ENCODE measurements at places on chromosomes 1 and 21.

DNA sequence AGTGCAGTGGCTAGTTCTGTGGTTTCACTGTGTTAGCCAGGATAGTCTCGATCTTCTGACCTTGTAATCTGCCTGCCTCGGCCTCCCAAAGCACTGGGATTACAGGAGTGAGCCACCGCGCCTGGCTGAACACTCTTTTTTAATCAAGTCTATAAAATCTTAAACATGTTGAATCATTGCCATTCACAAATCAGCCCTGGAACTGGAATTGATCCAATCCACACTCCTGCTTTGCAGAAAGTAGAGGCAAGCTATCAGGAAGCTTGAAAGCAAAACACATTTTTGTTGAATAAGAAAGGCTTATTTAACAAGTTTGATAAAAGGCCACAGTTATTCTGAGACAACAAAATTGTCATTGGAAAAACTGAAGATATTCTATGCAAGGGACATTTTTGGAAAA, 18.3 kb upstream of the EFHD2 start:
- DNase-seq, result no peak

DNA sequence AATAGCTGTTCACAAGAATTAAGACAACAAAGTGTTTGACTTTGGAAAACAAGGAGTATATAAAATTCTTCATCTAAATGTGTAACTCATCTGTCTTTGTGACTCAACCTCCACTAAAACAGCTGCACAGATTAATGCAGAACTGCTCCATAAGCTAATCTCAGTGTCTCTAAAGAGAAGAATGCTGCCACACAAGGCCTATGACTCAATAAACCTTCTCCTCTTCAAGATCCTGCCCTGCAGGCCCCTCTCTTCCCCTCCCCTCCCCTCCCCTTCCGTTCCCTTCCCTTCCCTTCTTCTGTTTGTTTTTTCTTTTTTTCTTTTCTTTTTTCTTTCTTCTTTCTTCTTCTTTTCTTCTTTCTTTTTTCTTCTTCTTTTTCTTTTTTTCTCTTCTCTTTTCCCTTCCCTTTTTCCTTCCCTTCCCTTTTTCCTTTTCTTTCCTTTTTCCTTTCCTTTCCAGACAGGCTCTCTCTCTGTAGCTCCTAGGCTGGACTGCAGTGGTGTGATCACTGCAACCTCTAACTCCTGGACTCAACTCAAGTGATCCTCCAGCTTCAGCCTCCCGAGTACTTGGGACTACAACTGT, 1052.8 kb downstream of the BRINP3 start:
- DNase-seq, result no peak

DNA sequence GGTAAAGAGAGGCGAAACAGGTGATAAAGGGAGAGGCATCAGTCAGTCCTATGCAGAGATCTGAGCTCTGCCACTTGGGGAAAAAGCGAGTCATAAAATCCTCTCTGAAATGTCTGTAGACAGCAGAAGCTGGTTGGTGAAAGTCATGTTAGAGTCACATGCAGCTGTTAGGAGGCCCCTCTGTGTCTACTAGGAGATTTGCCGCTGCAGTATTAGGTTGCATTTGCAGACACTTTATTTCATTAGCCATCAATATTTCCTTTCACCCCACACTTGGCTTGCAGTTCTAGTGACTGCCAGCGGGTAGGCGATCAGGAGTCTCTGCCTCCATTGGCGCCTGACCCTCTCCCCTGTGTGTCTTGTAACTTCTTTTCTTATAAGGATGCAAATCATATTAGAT, 16.2 kb downstream of the ATP1A4 start:
- DNase-seq, result no peak

DNA sequence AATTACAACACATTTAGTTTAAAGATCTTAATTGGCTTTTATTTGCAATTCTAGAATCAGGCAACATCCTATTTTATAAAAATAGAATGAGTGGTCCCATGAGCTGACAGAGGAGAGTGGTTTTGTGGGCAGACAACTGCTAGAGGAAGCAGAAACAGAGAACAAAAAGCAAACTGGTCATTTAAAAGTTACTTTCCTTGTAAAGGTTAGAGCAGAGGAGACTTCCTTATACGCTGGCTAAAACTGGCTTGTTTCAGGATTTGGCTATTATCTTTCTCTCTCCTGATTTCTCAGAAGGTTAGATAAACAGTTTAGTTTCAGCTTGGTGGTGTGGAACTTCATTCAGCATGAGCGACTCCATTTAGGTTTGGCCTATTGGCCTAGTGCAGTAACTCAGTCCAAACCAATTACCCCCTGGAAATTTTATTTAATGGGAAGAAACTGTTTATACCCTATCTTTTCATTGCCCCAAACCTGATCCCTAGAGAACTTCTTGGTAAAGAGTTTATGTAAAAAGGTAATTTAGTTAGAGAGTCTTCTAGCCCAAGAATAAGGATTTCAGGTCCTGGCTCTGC, 32.2 kb upstream of the IL20 start:
- DNase-seq, result no peak

DNA sequence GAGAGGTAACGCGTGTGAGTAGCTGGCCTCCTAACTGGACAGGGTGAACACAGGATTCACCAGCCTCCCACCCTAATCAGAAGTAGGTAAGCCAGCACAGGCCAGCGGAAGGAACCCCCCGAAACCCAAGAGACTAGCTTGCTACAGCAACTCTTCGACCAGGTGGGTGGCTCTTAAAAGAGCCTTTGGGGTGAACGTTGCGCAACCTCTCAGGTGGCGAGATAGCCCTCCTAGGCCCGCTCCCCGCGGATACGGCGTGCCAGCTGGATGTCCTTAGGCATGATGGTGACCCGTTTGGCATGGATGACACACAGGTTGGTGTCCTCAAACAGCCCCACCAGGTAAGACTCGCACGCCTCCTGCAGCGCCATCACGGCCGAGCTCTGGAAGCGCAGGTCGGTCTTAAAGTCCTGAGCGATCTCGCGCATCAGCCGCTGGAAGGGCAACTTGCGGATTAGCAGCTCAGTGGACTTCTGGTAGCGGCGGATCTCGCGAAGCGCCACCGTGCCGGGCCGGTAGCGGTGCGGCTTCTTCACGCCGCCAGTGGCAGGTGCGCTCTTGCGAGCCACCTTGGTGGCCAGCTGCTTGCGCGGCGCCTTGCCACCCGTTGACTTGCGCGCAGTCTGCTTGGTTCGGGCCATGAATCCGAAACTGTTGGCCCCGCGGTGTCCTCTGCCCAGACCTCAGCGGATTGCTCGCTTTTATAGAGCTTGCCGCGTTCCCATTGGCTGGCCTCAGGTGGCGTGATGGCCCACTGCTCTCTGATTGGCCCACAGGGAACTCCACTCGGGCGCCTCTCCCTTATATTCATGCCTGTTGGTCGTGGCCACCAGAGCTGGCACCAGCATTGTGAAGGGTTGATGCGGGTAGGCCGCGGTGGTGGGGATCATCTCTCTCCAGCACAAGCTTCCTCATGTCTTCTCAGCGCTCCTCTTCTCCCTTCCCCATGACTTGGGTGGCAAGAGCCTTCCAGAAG, 8.3 kb upstream of the TRIM17 start:
- no peak for DNase-seq

- no peak for DNase-seq
Observed at GRCh38 chr1:205375835-205376545, 19.3 kb upstream of the KLHDC8A start.

- DNase-seq, result no peak
Observed at GRCh38 chr1:29383746-29384371, 147.5 kb downstream of the PTPRU start.

GRCh38 chr21:36820176-36821031, 121.5 kb downstream of the SIM2 start:
- DNase-seq, result no peak

DNA sequence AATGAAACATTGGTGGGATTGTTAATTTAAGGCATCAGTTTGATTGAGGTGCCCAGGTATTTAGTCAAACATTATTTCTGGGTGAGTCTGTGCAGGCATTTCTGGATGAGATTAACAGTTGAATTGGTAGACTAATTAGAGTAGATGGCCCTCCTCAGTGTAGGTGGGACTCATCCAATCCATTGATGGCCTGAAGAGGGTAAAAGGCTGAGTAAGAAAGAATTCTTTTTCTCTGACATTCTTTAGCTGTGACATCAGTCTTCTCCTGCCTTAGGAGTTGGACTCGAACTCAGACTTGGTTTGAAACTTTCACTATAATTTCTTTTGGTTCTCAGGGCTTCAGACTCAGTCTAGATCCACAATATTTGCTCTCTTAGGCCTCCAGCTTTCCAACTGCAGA, 59.6 kb upstream of the ADAMTS5 start:
- no peak for DNase-seq

DNA sequence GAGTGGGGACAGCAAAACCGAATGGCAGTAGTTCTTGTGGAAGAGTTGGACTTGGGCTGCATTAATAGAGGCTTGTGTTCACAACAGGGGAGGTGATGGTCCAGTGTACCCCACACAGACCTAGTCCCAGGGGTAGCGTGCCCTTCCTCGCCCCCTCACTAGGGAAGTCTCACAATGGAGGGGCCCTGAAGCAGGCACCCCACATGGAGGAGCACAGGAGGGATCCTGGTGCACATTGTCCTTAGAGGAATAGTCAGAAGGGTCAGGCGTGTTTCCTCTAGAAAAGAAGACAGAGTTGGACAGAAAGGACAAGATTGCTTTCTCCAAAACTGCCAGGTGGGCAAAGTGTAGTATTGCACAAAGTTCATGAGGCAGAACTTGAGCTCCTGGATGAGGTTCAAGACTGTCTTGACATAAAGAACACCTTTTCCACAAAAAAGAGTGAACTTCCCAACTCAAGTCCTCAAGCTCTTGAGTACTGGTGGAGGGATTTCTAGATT, 23.3 kb downstream of the ETNK2 start:
- no peak for DNase-seq

DNA sequence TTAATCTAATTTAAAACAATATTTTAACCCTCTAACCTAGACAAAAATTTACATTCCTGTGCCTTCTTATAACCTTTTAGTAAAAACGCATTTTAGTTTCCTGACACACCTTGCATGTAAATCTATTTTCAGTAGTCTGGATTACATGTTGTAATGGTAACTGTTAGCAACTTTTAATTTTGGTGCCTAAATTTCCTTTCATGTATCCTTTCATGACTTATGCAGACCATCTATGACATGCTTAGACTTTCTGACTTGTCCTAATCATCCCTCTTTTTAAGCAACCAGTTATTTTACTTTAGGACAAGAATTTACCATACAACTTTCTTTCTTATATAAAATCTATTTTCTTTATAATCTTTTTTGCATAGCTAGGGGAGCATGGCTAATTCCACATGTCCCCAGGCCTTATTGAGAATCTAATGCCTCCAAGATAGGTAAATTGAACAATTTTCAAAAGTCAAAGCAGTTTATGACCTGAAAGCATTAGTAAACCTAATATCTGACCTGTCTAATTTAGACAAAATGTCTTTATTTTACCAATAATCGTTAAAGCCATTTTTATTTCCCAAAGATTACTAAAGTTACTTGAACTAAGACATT, 57.5 kb upstream of the IL12RB2 start:
- DNase-seq, result no peak

GRCh38 chr1:48792961-48793360, 16.3 kb upstream of the BEND5 start:
- no peak for DNase-seq

DNA sequence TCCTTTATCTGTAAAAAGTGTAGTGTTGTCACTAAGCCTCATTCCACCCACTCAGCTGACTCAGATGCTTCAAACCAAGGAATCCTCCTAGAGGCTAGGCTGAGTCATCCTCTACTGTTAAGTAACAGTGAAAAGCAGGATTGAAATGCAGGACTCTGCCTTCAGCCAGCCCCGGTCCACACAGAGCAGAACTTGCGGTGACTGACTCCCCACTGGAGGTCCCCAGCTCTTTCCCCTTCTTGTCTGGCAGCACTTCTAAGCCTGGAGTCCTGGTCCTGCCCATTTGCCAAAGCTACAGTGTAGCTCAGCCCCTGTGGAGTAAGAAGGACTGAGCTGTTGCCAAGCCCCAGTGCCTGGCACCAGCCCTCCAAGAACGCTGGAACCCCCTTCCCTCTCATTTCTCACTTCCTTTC, 1.7 kb downstream of the RAB7B start:
- no peak for DNase-seq

- no peak for DNase-seq
Observed at GRCh38 chr1:162840250-162840839, 20.6 kb downstream of the CCDC190 start.

DNA sequence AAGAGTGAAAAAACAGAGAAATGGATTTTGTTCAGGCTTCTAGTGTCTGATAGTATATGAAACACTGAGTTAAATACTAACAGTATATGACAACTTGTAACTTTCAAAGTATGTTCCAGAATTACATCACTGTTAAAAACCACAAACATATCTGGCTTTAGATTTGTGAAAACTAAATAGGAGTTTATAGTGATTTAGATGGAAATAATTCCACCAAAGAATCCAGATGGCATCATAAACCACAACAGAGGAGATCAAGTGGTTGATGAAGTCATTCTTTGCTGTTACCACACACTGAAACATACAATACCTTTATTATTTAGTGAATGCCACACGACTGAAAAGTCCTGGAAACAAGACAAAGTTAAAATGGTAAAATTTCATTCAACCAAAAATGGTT, 37.2 kb downstream of the ALG14 start:
- no peak for DNase-seq

- DNase-seq, result no peak
Observed at GRCh38 chr1:214603819-214604252, 841 bp downstream of the CENPF start.

DNA sequence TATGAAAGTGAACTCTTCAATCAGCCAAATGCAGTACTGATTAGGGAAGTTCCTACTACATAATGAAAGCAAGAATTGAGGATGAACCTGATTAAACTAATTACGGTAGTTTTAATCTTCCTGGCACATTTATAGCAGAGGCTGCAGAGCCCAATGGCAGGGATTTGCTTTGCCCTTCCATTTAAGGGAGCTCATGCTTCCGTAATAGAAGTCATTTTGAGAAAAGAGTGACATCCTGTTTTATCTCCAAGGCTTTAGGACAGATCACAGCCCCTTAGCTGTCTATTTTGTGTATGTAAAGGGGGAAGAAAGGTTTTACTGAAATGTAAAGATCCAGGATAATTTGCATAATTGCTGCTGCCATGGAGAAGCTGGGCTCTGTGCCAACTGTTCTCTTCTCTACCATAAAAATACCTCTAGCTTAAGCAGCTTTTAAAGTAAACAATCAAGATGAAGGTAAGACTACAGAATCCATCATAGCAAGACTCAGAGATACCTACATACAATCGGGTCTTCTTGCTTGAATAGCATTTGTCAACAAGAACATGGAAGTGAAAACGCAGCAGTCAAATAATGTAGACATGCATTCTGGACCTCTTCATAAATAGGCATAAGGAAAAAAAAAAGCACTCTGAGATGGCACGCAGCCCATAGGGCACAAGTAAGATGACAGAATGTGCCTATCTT, 62.5 kb downstream of the ASH1L start:
- DNase-seq, result no peak

- DNase-seq, result no peak
Observed at GRCh38 chr1:15965228-15965767, 10.6 kb downstream of the ZBTB17 start.

DNA sequence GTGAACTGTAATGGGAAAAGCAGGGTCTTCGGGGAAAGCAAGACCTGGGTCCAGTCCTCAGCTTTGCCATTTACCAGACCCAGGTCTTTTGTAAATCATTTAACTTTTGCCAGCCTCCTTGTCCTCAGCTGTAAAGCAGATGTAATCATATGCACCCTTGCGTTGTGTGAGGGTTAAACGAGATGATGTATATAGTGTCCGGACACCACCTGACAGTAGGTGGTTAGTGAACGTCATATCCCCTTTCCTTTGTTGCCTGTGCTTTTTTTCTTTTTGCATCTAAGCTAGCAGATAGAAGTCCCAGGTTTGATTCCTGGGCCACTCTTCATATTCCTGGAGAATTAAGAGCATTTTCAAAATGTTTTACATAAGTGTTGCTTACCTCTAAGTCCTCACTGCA, 28.5 kb downstream of the IL12RB2 start:
- DNase-seq, result peak; percentile 24

- no peak for DNase-seq
Observed at GRCh38 chr21:28675331-28676041, 317.2 kb downstream of the LTN1 start.
